Ascending aorta (tissue), 2 donors: ENCODE measurements at places on chromosomes 11 and 22. TPM values are rescaled to one million over a fixed set of nuclear protein-coding genes. Genes with fewer than 3 reads are reported as not detected.

Gene POU2F3
- not detected for total RNA-seq

Gene LYVE1
- 66.3 TPM for total RNA-seq

Gene NLRP6
- not detected for total RNA-seq

Gene DNAJB7
- total RNA-seq, result not detected

Gene FXYD6
- 16.4 TPM for total RNA-seq

- no peak overlapping the region for H3K4me3 ChIP-seq
- no peaks in the 10 kb centered on the region for H3K36me3 ChIP-seq
- H3K4me1 ChIP-seq, result peaks cover 28% of the 10 kb centered on the region
- no peak for DNase-seq
- H3K27me3 ChIP-seq, result no peaks in the 10 kb centered on the region
These were observed 57.8 kb downstream of the CDKN1C start for GRCh38 chr11:2827792-2828191.

DNA sequence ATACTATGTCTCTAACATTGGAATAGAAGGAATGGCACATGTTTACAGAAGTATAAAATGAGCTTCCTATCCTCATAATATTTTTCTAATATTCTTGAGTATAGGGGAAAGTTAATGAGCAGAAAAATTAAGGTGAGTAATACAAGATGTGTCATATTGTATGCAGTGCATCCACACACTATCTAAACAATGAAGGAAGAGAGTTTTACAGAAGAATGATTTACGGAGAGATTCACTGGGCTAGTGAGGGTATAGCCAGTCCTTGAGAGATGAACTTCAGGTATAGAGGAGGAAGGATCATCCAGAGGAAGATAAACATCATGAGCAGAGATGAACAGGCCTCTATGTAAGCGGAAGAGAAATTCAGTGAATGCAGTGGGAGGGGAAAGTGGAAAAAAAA is 569.0 kb downstream of the CNTN5 start:
- no peak overlapping the region for H3K27ac ChIP-seq
- H3K27me3 ChIP-seq, result no peaks in the 10 kb centered on the region
- H3K36me3 ChIP-seq, result no peaks in the 10 kb centered on the region
- no peaks in the 10 kb centered on the region for H3K4me1 ChIP-seq
- H3K4me3 ChIP-seq, result no peak overlapping the region

GRCh38 chr11:114438303-114438702 is 964 bp upstream of the REXO2 start:
- no peak for DNase-seq
- H3K4me1 ChIP-seq, result no peaks in the 10 kb centered on the region
- no peak overlapping the region for H3K27ac ChIP-seq
- peak overlapping the region; percentile 98 for H3K4me3 ChIP-seq
- H3K36me3 ChIP-seq, result no peaks in the 10 kb centered on the region
- H3K27me3 ChIP-seq, result no peaks in the 10 kb centered on the region

DNA sequence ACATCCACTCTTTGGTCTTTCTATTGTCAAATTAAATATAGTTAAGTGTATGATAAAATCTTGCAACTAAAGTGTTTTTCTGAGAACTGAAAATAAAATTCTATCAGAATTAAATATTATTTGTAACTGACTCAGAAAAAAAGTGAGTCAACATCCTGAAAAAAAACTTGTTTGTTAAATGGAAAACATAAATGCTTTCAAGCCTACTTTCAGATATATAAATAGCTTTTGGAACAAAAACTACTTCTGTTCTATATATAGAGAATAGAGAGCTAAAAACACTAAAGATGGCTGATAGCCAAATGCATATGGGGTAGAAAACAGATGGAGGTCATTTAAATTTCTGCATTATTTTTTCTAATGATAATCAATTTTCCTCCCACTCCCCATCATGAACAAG is 61.8 kb downstream of the PIK3C2A start:
- H3K27me3 ChIP-seq, result no peaks in the 10 kb centered on the region
- no peak overlapping the region for H3K4me3 ChIP-seq
- no peak overlapping the region for H3K27ac ChIP-seq
- no peak for DNase-seq
- no peaks in the 10 kb centered on the region for H3K4me1 ChIP-seq

- no peaks in the 10 kb centered on the region for H3K4me1 ChIP-seq
- H3K36me3 ChIP-seq, result peaks cover 6% of the 10 kb centered on the region
- H3K27me3 ChIP-seq, result no peaks in the 10 kb centered on the region
- H3K4me3 ChIP-seq, result no peak overlapping the region
- H3K27ac ChIP-seq, result no peak overlapping the region
- DNase-seq, result no peak
These were observed 252.1 kb downstream of the DDX10 start for GRCh38 chr11:108916935-108917334.

GRCh38 chr22:32820131-32821119 is 18.9 kb downstream of the TIMP3 start:
- H3K27ac ChIP-seq, result no peak overlapping the region
- H3K4me3 ChIP-seq, result no peak overlapping the region
- H3K36me3 ChIP-seq, result no peaks in the 10 kb centered on the region
- no peaks in the 10 kb centered on the region for H3K4me1 ChIP-seq
- H3K27me3 ChIP-seq, result no peaks in the 10 kb centered on the region

- H3K4me1 ChIP-seq, result peaks cover 4% of the 10 kb centered on the region
- no peak for DNase-seq
- no peak overlapping the region for H3K27ac ChIP-seq
- H3K27me3 ChIP-seq, result no peaks in the 10 kb centered on the region
- no peak overlapping the region for H3K4me3 ChIP-seq
These were observed 50.9 kb downstream of the PPP2R1B start for GRCh38 chr11:111715142-111715816.

DNA sequence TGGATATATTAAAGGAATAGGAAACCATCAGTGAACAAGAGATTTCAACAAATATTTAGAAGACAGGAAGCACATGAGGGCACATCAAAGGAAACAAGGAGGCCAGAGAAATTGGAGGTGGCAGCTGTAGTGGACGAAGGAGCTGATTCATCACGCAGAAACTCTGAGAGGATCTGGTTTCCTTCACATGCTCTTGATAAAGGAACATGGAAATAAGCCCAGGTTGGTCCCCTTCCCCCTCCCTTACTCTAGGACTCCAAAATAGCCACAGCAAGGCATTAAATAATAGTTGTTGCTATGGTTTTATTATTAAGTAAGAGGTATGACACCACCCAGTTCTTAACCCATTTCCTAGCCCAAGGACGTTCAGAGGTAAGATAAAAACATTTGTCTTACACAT is 11.3 kb downstream of the IZUMO1R start:
- H3K36me3 ChIP-seq, result no peaks in the 10 kb centered on the region
- no peaks in the 10 kb centered on the region for H3K4me1 ChIP-seq
- H3K27me3 ChIP-seq, result no peaks in the 10 kb centered on the region
- no peak overlapping the region for H3K4me3 ChIP-seq
- no peak overlapping the region for H3K27ac ChIP-seq

DNA sequence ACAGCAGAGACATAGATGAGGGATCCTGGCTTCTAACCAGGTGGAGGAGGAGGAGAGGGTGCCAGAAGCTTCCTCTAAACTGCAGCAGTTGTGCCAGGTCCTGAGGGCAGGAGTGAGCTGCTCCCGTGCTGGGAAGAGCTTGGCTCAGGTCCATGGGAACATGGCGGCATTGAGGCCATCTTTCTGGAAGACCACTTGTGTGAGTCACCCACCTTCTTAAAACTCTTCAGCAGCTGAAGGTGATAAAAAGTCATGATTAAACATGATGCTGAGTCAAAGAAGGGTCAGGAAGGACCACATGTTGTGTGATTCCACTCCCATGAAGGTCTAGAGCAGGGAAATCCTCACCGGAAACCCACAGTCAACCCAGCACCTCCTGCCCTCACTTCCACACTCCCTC is 35.1 kb downstream of the LINC01488 start:
- DNase-seq, result no peak
- no peaks in the 10 kb centered on the region for H3K4me1 ChIP-seq
- no peak overlapping the region for H3K4me3 ChIP-seq
- no peaks in the 10 kb centered on the region for H3K36me3 ChIP-seq
- H3K27ac ChIP-seq, result no peak overlapping the region
- no peaks in the 10 kb centered on the region for H3K27me3 ChIP-seq

DNA sequence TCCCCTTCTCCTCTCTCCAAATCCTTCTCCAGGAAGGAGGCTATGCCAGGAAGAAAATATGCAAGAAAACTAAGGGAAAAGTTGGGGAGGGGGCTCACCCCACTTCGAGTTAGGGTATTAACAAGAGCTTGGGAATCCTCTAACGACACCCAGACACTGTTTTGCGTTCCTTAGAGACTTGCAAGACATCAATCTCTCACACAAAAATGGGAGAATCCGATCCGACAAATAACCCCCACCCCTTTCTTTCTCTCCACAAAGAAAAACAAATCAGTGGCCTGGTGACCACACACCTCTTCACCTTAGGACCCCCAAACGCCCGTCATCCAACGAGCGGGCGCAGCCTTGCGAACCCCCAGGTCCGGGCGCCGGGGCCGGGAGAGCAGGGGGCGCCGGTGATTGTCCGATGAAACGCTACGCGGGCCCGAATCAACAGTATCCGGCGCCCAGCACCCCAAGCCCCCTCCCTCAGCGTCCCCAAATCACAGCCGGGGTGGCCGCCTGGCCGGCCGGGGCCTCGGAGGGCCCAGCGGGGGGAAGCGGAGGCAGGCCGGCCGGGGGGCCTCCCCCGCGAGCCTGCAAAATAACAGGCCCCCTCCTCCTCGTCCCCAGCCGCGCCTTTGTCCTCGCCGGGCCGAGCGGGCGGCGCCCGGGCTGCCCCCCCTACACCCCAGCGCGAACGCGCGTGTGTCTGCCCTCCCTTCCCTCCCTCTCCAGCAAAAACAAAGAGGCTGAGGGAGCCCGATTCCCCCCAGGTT is 690 bp downstream of the CSNK1E start:
- H3K36me3 ChIP-seq, result no peaks in the 10 kb centered on the region
- H3K27ac ChIP-seq, result peak overlapping the region; percentile 99
- no peak for DNase-seq
- no peaks in the 10 kb centered on the region for H3K27me3 ChIP-seq
- H3K4me3 ChIP-seq, result peak overlapping the region; percentile 69

GRCh38 chr11:115556984-115557383 is 52.8 kb upstream of the CADM1 start:
- no peak for DNase-seq
- H3K4me3 ChIP-seq, result no peak overlapping the region
- H3K27ac ChIP-seq, result no peak overlapping the region
- no peaks in the 10 kb centered on the region for H3K4me1 ChIP-seq
- no peaks in the 10 kb centered on the region for H3K27me3 ChIP-seq

DNA sequence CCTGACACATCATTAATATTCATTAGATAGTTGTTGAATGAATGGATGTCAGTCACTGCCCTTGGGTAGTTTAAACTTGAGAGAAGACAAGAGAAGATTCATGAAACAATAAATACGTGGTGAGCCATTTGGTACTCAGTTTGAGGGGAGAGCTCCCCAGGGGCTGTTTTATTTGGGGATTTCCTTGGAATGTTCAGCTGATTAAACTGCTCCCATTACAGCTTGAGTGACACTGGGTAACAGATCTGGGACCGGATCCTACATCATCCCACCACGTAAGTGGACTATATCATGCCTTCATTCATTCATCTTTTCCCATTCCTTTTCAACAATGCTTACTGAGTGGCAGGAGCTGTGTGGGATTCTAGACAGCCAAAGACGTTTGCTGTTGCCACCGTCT is 162.0 kb downstream of the FAT3 start:
- H3K4me3 ChIP-seq, result no peak overlapping the region
- DNase-seq, result no peak
- H3K4me1 ChIP-seq, result peaks cover 5% of the 10 kb centered on the region

GRCh38 chr11:121524233-121524631 is 71.5 kb upstream of the SORL1-AS1 start:
- no peaks in the 10 kb centered on the region for H3K27me3 ChIP-seq
- no peak overlapping the region for H3K27ac ChIP-seq
- peaks cover 1% of the 10 kb centered on the region for H3K36me3 ChIP-seq
- no peak overlapping the region for H3K4me3 ChIP-seq
- H3K4me1 ChIP-seq, result peaks cover 4% of the 10 kb centered on the region

GRCh38 chr22:43500792-43501785 is 89.3 kb downstream of the MPPED1 start:
- no peak for DNase-seq
- H3K4me3 ChIP-seq, result no peak overlapping the region
- no peaks in the 10 kb centered on the region for H3K27me3 ChIP-seq
- no peak overlapping the region for H3K27ac ChIP-seq

GRCh38 chr11:72743321-72744221 is 8.6 kb downstream of the ARAP1 start:
- H3K27me3 ChIP-seq, result no peaks in the 10 kb centered on the region
- DNase-seq, result no peak
- no peaks in the 10 kb centered on the region for H3K36me3 ChIP-seq
- no peak overlapping the region for H3K27ac ChIP-seq

DNA sequence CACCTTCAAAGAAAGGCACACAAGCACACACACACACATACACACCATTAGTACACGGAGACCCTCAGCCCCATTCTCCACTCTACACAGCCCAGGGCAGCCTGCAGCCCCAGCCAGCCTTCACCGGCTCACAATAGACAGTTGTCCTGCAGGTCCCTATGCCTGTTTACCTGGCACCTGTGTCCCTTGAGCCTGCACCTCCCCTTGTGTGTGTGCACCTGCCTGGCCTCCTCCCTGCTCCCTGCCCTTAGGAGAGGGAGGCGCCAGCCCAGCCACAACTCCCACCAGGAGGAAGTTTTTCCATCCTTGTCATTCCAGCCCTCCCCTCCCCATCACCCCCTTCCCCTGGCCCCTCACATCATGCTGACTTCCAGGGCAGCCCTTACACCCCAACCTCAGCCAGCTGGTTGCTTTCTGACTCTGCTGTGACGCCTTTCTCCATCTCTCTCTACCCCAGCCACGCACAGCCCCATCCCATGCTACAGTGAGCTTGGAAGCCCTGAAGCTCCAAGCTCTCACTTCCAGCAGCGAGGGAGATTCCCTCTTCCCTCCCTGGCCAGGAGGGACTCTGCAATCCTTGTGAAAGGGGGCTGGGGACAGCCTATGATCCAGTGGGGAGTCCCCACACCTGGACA is 4.4 kb downstream of the AHNAK start:
- peaks cover 38% of the 10 kb centered on the region for H3K4me1 ChIP-seq
- H3K27ac ChIP-seq, result peak overlapping the region; percentile 96
- H3K4me3 ChIP-seq, result peak overlapping the region; percentile 98

DNA sequence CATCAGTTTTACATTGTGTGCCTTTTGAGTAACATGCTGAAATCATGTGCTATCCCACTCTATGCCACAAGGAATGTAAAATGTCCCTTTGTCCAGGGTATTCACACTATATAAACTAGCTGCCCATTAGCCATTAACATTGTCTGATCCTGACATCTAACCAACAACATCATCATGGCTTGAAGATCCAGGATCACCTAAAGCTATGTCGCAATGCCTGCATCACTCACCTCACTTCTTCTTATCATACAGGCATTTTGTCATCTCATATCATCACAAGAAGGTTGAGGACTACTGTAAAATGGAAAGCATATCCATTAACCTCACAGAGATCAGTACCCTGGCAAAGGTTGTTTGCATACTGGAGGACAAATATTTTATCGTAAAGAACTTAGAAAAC is 742.3 kb downstream of the DLG2 start:
- no peak for DNase-seq
- no peaks in the 10 kb centered on the region for H3K36me3 ChIP-seq
- H3K27ac ChIP-seq, result no peak overlapping the region
- H3K4me1 ChIP-seq, result no peaks in the 10 kb centered on the region
- no peak overlapping the region for H3K4me3 ChIP-seq
- H3K27me3 ChIP-seq, result no peaks in the 10 kb centered on the region
